Activated CD4-positive, alpha-beta memory T cell treated with anti-CD3 and anti-CD28 coated beads for 36 hours (primary cell): ENCODE measurements at places on chromosomes 13 and 19.

DNA sequence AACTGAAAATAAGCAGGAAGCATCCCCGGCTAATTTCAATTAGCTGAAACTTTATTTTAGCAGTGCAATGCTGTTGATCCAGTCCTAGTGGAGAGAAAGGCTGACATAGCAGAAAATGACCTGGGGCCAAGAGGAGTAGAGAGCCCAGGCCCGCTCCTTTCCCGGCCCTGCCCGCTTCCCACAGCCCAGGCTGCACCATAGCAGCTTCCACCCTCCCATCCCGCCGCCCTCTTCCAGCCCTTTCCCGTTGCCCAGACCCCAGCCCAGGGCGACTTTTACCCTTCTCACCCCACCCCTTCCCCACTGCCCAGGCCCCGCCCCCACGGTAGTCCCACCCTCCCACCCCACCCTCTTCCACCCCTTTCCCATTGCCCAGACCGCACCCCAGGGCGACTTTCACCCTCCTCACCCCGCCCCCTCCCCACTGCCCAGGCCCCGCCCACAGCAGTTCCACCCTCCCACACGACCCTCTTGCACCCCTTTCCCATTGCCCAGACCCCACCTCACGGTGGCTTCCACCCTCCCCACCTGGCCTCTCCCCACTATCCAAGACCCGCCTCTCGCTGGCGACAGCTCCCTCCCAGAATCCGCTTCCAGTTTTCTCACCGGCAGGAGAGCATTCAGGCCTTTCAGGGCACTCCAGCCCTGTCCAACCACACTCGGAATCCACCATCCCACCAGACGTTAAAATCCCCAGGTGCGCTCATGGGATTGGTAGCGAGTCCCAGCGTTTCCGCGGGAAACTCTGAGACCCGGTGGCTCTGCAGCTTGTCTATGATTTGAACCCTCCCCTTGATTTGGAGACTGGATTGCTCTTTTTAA, 8.3 kb downstream of the ZNF160 start:
- DNase-seq, result no peak

- DNase-seq, result peak; percentile 76
Measured at GRCh38 chr19:46602392-46603194, 1.5 kb downstream of the CALM3 start.

GRCh38 chr13:77016888-77017623, 9.9 kb downstream of the FBXL3 start:
- no peak for DNase-seq

- DNase-seq, result no peak
Measured at GRCh38 chr13:41919031-41919740, 41.7 kb downstream of the VWA8 start.

- peak; percentile 54 for DNase-seq
Measured at GRCh38 chr13:94595001-94595949, 677 bp downstream of the TGDS start.

- DNase-seq, result peak; percentile 62
Measured at GRCh38 chr19:16899566-16900075, 10.8 kb downstream of the F2RL3 start.

GRCh38 chr13:30705680-30706079, 29.7 kb upstream of the ALOX5AP start:
- DNase-seq, result no peak
